ENCODE measurements at places on chromosomes 5 and 9.

DNA sequence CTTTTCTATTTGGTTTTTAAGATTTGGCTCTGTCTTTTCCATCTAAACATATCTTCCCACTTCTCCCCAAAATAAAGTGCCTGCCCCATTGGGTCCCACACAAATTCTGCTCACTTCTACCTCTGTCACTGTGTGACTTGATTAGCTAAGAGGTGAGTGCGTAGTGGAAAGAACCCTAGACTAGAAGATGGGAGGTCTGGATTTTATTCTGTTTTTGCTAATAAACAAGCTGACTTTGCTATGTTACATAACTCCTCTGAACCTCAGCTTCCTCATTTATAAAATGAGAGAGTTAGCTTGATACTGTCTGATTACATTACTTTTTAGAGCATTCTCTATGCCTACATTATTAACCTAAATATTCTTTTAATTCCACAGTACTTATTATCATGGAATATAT lies 51.3 kb upstream of the PTGER4 start:
- peaks cover 22% of the 10 kb centered on the region for H3K4me1 ChIP-seq
- H3K27ac ChIP-seq: no peak overlapping the region
- peaks cover 1% of the 10 kb centered on the region for H3K36me3 ChIP-seq
- H3K27me3 ChIP-seq: no peaks in the 10 kb centered on the region

GRCh38 chr9:31166516-31166915 lies 1217.9 kb upstream of the ACO1 start:
- no peaks in the 10 kb centered on the region for H3K27me3 ChIP-seq
- H3K4me1 ChIP-seq: peaks cover 5% of the 10 kb centered on the region
- H3K4me3 ChIP-seq: no peak overlapping the region
- no peak overlapping the region for H3K27ac ChIP-seq
- no peak for DNase-seq
- H3K36me3 ChIP-seq: no peaks in the 10 kb centered on the region

DNA sequence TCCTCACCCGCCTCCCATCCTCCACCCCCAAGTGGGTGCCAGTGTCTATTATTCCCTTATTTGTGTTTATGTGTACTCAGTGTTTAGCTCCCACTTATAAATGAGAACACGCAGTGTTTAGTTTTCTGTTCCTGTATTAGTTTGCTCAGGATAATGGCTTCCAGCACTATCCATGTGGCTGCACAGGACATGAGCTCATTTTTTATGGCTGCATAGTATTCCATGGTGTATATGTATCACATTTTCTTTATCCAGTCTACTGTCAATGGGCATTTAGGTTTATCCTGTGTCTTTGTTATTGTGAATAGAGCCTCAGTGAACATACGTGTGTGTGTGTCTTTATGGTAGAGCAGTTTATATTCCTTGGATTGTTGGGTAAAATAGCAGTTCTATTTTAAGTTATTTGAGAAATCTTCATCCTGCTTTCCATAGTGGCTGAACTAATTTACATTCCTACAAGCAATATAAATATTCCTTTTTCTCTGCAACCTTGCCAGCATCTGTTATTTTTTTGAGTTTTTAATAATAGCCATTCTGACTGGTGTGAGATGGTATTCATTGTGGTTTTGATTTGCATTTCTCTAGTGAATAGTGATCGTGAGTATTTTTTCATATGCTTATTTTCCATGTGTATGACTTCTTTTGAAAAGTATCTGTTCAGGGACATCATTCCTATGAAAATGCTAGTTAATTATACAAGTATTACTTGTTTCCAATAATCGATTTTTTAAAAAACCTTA lies 164.0 kb upstream of the CCDC152 start:
- H3K27me3 ChIP-seq: peaks cover 43% of the 10 kb centered on the region
- no peak overlapping the region for H3K4me3 ChIP-seq
- no peaks in the 10 kb centered on the region for H3K36me3 ChIP-seq

DNA sequence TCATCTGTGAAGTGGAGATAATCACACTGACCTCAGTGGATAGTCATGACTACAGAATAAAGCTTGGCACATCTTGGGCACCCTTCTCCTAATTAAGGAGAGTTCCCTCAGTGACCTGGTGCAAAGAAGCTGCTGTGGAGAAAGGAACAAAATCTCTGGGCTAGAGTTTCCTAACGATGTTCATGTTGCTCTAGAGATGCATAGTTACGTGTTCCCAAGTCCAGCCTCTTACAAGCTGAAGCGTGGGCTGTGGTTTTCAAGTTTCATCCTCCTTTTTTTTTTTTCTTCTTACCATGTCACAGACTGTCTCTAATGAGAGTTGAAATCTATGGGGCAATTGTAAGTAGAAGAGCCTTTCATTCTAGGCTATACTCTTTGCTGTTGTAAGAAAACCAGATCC lies 113.8 kb downstream of the DOCK8 start:
- H3K4me3 ChIP-seq: no peak overlapping the region
- H3K27ac ChIP-seq: no peak overlapping the region
- no peak for DNase-seq
- H3K36me3 ChIP-seq: peaks cover 64% of the 10 kb centered on the region
- no peaks in the 10 kb centered on the region for H3K4me1 ChIP-seq

- H3K4me1 ChIP-seq: peaks cover 39% of the 10 kb centered on the region
- H3K27ac ChIP-seq: peak overlapping the region; percentile 99
- no peak for DNase-seq
- peaks cover 50% of the 10 kb centered on the region for H3K36me3 ChIP-seq
- peak overlapping the region; percentile 93 for H3K4me3 ChIP-seq
- no peaks in the 10 kb centered on the region for H3K27me3 ChIP-seq
Measured at GRCh38 chr5:42994246-42994554, 45.9 kb downstream of the ANXA2R start.

DNA sequence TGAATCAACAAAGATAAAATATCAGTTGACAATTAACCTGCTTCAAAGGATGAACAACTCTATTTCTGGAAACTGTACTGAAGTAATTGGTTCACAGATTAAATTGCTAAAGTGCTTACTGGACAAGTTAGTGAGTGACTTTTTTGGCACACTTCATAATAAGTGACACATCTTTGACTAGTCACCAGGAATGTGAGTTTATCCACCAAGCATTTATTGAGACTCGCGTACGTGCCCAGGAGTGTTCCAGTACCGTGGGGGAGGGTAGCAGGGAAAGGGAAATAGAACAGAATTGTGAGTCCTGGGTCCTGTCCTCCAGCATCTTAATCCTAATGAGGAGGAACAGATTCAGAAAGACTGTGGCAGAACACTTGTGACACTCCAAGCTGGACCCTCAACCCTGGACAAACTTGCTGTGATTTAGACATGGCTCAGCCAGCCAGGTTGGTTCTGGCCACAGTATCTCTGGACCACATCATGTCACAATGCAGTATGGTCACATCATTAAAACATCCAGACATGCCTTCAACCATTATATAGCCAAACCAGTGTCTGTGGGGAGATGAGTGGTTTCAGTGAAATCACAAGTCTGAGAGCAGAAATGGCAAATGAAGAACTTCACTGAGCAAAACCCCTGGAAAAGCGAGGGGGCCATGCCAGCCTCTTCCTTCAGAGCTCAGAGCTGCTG lies 623.1 kb downstream of the BNC2 start:
- no peak overlapping the region for H3K4me3 ChIP-seq
- H3K27me3 ChIP-seq: no peaks in the 10 kb centered on the region
- no peaks in the 10 kb centered on the region for H3K4me1 ChIP-seq

DNA sequence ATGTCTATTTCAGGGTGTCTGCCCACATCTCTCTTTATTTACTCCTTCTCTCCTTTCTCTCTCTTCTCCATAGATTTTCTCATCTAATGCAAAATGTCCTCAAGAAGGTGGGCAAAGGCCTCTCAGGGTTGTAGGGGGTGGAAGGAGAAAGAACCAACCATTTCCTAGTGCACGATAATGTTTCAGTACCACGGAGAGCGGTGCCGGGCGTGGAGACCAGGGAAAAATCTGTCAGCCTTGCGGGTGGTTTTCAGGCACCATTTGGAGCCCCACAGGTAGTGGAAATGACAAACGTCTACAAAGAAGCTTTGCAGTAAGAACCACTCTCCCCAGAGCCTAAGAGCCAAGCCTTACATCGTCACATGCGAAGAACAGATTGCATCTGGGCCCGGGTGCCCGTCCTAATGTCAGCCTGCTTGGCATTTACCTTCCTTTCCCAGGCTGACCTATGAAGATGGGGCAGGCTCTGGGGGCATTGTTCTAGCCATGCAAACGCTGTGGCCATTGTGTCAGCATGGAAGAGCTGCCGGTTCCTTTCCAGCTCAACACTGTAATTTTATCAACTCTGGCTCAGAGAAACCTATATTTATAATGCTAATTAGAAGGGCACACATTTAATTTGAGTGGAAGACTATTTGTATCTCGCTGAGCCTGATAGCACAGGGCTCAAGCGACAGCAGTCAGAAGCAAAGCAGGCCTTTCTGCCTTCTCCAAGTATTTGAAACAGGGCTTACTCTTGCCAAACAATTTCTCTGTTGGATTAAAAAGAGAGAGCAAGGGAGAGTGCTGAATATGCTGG lies 430.1 kb upstream of the WWC1 start:
- no peaks in the 10 kb centered on the region for H3K27me3 ChIP-seq
- H3K27ac ChIP-seq: no peak overlapping the region
- H3K36me3 ChIP-seq: no peaks in the 10 kb centered on the region
- no peak for DNase-seq
- H3K4me3 ChIP-seq: no peak overlapping the region

DNA sequence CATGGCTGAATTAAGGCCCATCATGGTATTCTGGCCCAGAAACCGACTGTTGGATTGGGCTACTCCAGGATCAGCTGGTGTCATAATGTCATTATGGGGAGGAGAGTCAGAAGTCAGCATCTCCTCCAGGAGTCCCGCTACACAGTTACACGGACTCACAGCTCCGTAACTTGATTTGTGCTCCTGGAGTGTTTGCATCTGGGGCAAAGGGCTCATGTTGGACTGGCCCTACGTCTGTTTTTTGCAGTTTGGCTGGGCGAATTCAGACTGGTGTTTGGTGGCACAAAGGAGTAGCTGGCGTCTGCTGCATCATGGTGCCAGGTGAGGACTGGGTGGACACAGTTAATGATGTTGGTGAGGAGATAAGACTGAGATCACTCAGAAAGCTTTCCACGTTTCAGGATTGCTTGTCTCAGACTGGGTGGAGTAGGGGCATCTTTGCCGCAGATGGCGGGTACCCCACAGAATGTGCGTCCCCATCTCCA lies 31.3 kb downstream of the OR2V1 start:
- peaks cover 12% of the 10 kb centered on the region for H3K36me3 ChIP-seq
- H3K27me3 ChIP-seq: peaks cover 34% of the 10 kb centered on the region
- no peak for DNase-seq
- H3K4me1 ChIP-seq: peaks cover 6% of the 10 kb centered on the region
- H3K27ac ChIP-seq: no peak overlapping the region

DNA sequence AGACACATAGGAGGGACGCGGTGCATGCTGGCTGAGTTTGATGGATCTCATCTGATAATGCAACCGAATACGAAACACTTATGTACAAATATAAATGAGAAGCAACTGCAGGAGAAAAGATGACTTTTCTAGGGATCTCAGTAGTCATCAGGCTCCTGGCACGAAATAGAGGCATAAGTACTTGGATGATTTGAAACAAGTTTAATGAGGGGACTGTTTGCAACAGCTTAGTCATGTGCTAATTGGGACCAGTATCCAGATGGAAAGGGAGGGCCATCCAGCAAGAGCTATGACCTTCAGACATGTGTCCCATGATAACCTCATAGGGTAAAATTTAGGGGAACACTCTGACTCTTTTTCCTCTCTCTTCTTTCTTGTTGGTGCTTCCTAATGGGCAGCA lies 123.0 kb downstream of the EGFLAM start:
- no peak overlapping the region for H3K4me3 ChIP-seq
- H3K27ac ChIP-seq: no peak overlapping the region
- H3K27me3 ChIP-seq: peaks cover 70% of the 10 kb centered on the region
- no peak for DNase-seq
- no peaks in the 10 kb centered on the region for H3K4me1 ChIP-seq

- no peak overlapping the region for H3K4me3 ChIP-seq
- DNase-seq: no peak
- no peak overlapping the region for H3K27ac ChIP-seq
- H3K36me3 ChIP-seq: no peaks in the 10 kb centered on the region
- peaks cover 6% of the 10 kb centered on the region for H3K4me1 ChIP-seq
Measured at GRCh38 chr5:154714266-154714986, 40.8 kb upstream of the LARP1 start.

GRCh38 chr5:173925449-173926071 lies 37.4 kb downstream of the CPEB4 start:
- DNase-seq: no peak
- peaks cover 5% of the 10 kb centered on the region for H3K36me3 ChIP-seq
- peaks cover 11% of the 10 kb centered on the region for H3K4me1 ChIP-seq
- no peaks in the 10 kb centered on the region for H3K27me3 ChIP-seq
- H3K27ac ChIP-seq: no peak overlapping the region

DNA sequence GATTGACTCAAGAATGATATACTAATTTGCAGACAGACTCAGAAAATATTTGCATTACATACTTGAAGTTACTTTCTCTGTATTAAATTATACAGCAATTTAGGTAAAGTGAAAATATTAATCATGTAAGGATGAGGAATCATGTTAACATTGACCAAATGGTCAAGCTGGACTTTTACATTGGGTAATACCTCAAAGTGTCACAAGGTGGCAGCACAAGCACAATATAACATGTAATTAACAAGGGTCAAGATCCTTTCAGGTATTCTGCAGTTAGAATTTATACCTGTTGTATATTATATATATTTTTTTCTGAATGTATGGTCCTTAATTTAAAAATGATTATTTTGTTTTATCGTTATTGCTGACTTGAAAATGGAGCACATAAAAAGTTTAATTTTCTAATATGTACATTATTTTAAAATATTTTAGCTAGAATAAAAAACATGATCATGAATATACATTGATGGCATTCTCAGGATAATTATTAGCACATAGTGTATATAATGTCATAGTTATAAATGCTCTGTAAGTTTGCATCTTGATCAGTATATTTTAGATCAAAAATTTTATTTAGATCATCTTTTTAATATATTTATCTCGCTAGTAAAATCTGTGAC lies 8.6 kb downstream of the HAPLN1 start:
- no peaks in the 10 kb centered on the region for H3K4me1 ChIP-seq
- H3K4me3 ChIP-seq: no peak overlapping the region
- no peak for DNase-seq
- H3K27ac ChIP-seq: no peak overlapping the region
- peaks cover 2% of the 10 kb centered on the region for H3K36me3 ChIP-seq

DNA sequence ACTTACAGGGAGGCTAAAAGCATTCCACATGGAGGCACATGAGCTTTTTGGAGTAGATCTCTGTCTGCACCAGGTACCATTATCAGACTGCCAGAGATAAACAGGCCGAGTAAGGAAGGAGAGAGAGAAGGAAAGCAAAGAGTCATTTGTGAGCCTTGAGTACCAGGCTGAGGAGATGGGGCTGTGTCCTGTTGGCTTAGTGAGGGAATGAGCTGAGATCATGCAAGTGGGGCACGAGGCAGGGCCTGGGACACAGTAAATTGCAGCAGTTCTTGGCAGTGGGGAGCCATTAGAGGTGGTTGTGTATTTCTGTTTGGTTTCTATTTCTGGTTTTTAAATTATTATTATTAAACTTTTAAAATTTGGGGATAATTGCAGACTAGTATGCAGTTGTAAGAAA lies 53.3 kb downstream of the TSTD2 start:
- no peaks in the 10 kb centered on the region for H3K27me3 ChIP-seq
- peaks cover 6% of the 10 kb centered on the region for H3K4me1 ChIP-seq
- H3K4me3 ChIP-seq: no peak overlapping the region

Data from central memory CD8-positive, alpha-beta T cell (primary cell).